ENCODE measurements at places on chromosomes 5 and 9.

DNA sequence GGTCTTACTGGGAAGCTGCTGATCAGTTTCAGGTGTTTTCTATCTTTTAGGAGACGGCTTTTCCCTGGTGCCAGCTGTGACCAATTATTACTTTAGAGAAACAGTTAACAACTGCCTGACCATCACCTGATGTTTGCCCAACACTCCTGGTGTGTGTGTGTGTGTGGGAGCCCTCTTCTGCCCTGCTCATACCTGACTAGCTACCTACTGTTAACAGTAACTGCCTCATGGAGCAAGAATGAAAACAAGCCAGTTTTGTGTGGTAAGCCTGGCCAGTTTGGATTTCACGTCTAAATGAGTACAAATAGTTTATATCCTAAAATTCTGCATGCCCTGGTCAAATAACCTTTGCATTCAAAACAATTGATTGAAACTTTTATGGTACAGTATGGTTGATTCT is 46.1 kb upstream of the RIOK2 start:
- DNase-seq = no peak

DNA sequence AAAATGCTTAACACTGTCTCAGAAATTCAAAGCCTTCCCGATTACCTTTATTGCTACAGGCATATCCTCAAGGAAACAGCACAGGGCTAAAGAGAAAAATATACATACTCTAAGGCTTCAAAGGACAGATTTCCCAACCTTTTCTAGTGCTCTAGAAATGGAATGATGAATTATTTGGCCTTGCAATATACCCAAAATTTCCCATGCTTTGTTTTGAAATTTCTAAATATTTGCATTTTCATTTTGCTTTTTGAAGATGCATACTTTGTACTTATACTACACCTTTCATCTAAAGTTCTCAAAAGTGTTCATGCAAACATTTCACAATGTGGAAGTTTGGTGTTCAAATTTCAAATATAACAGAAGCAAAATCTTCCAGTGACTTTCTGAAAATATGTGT is 312.7 kb upstream of the PDE4D start:
- DNase-seq = no peak

DNA sequence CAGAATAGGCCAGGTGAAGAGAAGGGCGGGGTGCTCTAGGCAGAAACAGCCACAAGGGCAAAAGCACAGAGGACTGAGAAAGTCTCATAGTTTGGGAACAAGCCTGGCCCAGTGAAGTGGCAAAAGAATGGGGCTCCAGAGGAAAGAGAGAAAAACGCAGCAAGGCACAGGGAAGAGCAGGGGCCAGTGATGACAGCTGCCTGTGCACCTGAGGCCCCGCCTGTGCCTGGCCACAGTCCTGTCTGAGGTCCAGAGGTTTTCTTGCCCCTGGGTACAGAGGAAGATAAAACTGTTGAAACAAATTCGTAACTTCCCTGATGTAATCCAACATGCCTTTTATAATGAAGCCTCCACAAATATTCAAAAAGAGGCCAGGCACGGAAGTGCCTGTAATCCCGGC is 22.0 kb downstream of the FRRS1L start:
- DNase-seq = no peak

DNA sequence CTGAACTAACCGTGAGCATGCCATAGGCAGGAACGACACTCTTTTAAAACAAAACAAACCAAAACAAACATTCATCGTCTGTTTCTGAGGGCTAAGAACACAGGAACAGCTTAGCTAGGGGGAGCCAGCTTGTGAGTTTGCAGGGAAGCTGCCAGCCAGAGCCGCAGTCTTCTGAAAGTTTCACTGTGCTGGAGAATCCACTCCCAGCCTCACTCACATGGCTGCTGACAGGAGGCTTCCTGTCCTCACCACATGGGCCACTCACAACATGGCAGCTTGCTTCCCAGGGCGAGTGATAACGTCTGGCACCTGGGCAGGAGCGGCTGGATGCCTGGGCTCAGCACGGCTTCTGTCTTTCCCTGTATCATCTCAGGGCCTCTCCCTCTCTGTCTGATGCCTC is 275.2 kb downstream of the MSX2 start:
- no peak for DNase-seq

DNA sequence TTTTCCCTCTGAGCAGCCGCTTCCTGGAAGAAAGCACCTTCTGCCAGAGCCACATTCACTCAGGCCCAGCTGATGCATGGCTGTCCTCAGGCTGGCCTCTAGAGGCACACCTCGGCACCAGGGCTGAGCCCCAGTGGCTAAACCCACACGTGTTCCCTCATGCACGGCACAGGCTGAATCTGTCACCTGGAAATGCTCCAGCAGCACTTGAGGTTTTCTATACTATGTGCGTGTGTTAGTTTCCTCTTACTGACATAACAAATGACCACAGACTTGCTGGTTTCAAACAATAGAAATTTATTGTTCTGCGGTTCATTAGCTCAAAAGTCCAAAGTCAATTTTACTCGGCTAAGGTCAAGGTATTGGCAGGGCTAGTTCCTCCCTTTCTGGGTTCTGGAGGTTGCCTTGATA is 141.4 kb downstream of the LRRC70 start:
- peak; percentile 61 for DNase-seq

GRCh38 chr9:16661816-16662215 is 208.7 kb downstream of the BNC2 start:
- no peak for DNase-seq

DNA sequence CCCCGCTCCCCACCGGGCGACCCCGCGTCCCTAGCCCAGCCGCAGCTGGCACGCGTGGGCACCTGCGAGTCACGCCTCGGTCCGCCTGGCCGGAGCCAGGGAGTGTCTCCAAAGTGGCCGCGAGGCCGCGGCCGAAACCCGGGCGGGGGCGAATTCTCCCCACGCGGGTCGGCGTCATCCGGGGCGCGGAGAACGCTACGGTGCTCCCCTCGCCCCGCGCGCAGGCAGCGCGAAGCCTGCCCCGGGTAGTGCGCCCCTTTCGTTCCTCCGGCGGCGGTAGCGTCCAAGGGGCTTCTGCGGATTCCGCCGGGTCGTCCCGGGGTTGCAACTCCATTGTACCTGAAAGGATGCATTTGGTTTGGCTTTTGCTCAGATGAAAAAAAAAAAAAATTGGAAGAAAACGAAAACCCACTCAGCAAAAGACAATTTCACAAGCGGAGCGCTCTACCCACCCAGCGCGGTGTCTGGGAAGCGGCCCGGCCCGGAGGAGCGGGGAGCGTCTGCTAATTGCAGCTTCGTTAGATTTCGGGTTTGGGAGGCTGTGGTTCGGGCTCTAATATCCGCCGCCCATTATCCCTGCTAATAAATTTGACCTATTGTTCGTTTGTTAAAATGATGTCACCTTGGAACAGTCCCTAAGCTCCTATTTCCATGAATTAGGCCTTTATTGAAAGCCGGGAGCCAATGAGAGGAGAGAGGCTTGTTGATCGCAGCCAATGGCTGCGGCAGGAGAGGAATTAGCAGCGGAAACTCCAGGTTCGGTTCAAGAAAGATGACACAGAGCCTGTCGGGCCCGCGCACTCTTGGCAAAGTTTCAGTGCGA is at the start of gene TLX3:
TLX3 (plus strand) TSS at position 796 of the 823 bp plus-strand sequence. CDS start 118 bp downstream, outside the sequence.
- DNase-seq = peak; percentile 25

GRCh38 chr5:122612901-122613300 is 162.0 kb upstream of the SNX2 start:
- no peak for DNase-seq

- no peak for DNase-seq
Observed at GRCh38 chr9:88267283-88267682, 121.0 kb upstream of the SPIN1 start.
